Posterior vena cava (tissue), 2 donors: ENCODE measurements at places on chromosomes 5 and 9. TPM values are rescaled to one million over a fixed set of nuclear protein-coding genes. Genes with fewer than 3 reads are reported as not detected.
A peak's percentile ranks its signal among the peaks of the same experiment; 100 is the strongest.

DNA sequence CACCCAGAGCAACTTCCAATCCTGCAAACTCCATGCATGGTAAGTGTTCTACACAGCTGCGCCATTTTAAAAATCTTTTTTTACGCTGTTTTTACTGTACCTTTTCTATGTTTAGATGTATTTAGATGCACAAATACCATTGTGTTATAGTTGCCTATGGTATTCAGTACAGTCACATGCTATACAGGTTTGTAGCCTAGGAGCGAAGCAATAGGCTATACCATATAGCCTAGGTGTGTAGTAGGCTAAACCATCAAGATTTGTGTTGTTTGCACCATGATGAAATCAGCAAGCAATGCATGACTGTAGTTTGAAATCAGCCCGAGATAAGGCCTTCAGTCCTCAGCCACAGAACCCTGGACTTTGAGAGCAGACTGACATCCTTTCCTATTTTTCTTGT is 101.2 kb downstream of the LIX1 start:
- no peak for DNase-seq

- DNase-seq, result no peak
These were observed 121.4 kb upstream of the TMEM161B start for GRCh38 chr5:88390096-88390441.

DNA sequence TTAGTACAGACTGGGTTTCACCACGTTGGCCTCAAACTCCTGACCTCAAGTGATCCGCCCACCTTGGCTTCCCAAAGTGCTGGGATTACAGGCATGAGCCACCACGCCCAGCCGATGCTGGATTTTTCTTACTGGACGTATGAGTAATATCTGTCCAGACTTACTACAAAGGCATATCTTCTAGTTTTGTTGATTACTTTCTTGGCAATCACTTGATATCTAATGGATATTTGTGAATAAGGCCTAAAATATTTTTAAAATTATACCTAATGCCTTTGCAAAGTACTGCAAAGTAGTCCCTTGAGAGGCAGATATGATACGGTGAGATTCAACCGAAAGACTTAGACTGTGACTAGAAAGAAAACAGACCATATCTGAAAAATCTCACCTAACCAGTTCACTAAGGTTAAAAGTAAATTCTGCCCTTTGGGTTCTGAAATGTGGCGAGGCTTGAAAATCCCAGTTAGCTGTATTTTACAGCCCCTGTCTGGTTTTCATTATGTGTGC is 152.1 kb downstream of the GNAQ start:
- DNase-seq, result peak; percentile 86

DNA sequence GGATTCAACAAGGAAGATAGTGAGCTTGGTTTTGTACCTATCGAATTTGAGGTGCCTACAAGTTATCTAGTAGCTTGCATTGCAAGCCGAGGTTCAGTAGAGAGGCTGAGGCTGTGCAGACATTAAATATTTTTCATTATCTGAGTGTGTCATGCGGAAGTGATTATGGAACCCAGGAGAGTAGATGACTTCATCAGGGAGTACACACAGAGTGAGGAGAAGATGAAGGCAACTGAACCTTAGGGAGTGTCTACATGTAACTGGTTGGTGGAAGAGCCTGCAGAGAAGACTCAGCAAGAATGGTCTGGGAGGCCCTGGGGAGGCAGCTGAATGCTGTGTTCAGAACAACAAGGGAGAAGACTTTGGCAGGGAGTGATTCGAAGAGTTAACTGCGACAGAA is 393.9 kb downstream of the ARHGEF28 start:
- no peak for DNase-seq

The SLC6A7 gene
- total RNA-seq, result 0.14 TPM
